ENCODE measurements at places on chromosomes 4 and X.

DNA sequence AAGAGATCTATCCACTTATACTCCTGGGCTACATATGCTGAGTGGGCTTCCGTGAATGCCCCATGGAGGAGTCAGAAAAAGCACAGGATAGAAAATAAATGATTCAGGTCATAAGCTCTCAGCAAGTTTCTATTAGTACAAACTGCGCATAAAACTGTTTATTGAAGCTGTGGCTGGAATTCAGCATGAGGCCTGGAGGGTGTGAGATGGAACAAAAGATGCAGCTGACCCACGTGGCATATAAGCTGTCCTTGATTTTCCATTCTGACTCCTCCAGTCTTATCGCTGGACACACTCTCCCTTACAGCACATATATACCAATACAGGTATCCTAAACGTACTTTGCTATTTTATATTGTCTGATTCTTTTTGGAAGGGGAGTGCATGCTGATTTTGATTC is 17.9 kb downstream of the GRXCR1 start:
- DNase-seq: no peak

- DNase-seq: no peak
These were observed 11.2 kb downstream of the HNRNPD start for GRCh38 chr4:82362565-82362964.

DNA sequence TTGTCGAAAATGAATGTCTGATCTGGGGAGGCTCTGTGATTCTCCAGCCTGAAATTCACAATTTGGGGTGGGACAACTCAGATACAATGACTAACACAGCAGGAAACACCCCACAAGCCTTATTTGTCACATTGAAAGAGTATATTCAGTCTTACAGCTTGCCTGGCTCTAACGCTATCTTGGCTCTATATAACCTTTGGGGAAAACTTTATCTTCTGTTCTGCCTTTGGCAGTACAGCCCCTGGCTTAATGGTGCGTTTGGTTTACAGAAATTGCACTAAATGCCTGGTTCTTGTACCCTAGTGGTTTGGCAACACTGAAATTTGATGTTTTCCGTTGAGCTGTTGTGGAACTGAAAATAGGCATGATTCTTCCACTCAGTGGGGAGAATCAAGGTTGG is 178.1 kb upstream of the VEGFC start:
- no peak for DNase-seq

GRCh38 chr4:80265571-80266252 is 752 bp upstream of the FGF5 start:
- DNase-seq: no peak

DNA sequence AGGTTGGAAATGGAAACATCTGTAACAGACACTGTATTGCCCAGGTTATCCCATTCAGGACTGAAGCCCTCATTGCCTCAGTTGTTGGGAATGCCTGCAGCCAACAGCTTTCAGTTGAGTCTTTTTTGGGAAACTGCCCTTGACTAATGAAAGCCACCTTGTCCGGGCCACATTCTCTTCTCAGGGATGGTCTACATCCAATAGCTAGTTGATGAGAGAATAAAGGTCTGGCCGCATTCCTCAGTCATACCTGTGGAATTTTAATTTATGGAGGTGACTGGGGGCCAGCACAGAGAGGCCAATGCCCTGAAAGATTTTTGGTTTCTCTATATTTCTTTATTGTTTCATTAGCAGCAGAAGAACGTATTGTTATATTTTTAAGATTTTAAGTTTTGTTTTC is 147.6 kb upstream of the MSX1 start:
- no peak for DNase-seq

- no peak for DNase-seq
These were observed 743.8 kb upstream of the ATOH1 start for GRCh38 chr4:93084599-93085305.

- no peak for DNase-seq
These were observed 114.0 kb upstream of the ENPEP start for GRCh38 chr4:110361921-110362320.

GRCh38 chr4:181083757-181084361 is 1159.3 kb upstream of the TENM3 start:
- no peak for DNase-seq

- no peak for DNase-seq
These were observed 54.6 kb upstream of the RAPGEF2 start for GRCh38 chr4:159048166-159048886.

DNA sequence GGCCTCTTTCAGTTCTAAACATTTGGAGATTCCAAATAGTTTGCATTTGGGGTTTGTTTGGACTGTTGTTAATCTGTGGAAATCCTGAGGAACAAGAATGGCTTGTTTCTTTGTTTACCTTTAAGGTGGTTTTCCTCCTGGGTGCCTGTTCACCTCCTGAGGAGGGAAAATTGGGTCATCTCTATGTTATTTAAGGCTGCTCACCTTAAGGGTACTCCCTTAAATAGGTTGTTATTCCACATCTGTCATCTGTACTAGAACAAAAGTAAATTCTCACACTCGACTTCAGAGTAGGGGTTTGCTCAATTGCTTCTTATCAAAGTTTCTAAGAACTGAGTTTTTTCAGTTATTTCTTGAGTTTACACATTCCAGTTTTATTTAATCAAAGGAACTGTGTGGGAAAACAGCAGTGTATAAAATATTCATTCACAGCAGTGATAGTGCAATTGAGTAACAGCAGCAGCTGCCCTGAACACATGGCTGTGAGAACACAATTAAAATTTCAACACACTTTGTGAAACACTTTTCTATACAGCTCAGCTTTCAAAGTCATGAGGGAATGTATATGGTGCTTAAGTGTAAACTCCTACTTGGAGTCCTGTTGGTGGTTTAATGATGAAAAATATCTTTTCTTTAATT is 238.5 kb upstream of the PGRMC2 start:
- DNase-seq: no peak

- no peak for DNase-seq
These were observed 175.4 kb downstream of the SHOX start for GRCh38 chrX:805988-806387.

GRCh38 chr4:78742300-78742699 is 33.9 kb upstream of the BMP2K start:
- DNase-seq: no peak

DNA sequence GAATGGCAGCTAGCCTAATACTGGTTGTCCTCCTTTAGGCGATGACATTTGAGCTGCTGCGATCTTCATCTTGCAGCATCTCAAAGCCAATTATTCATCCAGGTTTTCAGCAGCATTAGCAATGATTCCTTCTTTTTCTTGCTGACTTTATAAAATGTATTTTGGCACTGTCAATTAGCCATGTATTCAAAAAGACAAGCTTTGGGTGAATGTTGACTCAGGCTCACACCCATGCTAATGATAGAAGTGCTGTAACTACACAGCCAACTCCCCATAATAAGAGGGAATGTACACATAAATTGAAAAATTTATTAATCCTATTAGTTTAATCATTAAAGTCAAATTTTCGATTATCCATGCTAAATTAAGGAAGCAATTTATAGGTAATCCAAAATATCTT is 24.3 kb upstream of the NPNT start:
- DNase-seq: no peak
